Right cardiac atrium (tissue), 5 donors: ENCODE measurements at places on chromosomes 11 and 22.

GRCh38 chr22:39457556-39458443 lies 988 bp downstream of the MGAT3 start:
- no peak for DNase-seq

- no peak for DNase-seq
These were observed 10.1 kb upstream of the PIM3 start for GRCh38 chr22:49950396-49950994.

- no peak for DNase-seq
These were observed 82.6 kb upstream of the SYT13 start for GRCh38 chr11:45368697-45369096.

GRCh38 chr22:49186762-49187161 lies 640.9 kb downstream of the BRD1 start:
- no peak for DNase-seq

DNA sequence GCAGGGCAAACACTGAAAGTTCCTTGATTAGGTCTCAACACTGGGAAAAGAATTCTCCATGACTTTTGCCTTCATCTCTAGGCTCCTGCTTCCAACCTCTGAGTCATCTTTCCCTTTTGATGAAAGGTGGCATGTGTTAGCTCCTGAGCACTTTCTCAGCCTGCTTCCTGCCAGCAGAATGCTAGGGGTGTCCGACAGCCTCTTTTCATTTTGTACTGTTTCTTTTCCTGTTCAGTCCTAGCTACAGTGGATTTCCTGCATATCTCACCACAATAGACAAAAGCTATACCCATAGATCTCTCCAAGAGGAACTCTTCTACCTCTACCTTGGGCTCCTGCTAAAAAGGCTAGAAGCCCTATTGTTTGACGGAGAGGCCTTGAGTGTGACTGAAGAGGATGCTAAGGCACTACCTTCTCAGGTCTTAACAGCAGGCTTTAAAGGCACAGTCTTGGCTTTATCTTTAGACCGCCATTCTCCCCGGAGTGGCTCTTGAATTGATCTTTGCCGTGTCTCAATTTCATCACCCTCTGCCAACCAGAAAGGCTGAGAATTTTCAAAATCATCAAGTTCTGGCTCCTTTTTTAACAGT lies 145.5 kb downstream of the RBFOX2 start:
- no peak for DNase-seq

DNA sequence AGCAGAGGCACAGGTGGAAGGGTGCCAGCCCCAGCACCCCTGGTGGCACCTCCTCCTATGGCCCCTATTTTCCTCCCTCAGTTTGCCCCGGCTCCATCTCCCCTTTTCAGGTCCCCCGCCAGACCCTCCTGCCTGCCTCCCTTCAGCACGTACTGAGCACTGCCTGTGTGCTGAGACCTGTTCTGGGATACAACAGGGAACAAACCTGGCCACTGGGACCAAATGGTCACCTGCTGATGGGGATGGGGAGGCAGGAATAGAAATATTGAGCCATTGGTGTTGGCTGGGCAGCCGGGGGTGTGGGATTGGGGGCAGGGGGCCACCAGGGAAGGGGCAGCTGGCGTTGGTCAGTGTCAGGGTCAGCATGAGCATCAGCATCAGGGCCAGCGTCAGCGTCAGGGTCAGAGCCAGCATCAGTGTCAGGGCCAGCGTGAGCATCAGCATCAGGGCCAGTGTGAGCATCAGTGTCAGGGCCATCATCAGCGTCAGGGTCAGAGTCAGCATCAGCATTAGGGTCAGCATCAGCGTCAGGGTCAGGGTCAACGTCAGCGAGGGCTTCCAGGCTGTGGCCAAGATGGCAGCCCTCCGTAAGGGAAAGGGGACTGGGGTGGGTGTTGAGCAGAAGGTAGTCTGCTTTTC lies 7.5 kb downstream of the ZNF74 start:
- no peak for DNase-seq

- no peak for DNase-seq
These were observed 15.0 kb downstream of the NEAT1 start for GRCh38 chr11:65437436-65438227.

- DNase-seq, result no peak
These were observed 115.9 kb downstream of the NAV2 start for GRCh38 chr11:19828382-19829108.
